Fibroblast of upper back skin (primary cell): ENCODE measurements at places on chromosomes 3 and 15.

DNA sequence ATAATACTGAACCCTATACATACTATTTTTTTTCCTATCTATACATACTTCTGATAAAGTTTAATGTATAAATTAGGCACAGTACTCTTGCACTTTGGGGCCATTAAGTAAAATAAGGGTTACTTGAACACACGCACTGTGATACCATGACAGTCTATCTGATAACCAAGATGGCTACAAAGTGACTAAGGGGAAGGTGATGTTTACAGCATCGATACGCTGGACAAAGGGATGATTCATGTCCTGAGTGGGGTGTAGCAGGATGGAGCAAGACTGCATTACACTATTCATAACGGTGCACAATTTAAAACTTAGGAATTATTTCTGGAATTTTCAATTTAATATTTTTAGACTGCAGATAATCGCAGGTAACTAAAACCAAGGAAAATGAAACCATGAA lies 30.0 kb upstream of the SLC2A2 start:
- DNase-seq = peak; percentile 17

DNA sequence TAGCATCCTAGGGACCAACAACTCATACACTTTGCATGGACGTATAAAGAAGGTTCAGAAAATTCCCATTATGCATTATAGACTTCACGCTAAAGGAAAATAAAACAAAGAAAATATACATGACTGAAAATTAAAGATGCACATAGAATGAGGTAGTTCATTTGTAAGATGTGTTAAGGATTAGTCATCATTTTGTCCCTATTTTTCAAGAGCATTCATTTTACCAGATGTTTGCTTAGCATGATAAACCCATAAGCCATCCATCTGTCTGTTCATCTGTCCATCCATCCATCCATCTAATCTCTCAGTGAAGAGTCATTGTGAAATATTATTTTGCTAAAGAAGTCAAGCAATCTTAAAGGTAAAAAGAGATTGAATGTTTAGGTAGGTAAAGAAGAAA lies 80.3 kb downstream of the TFG start:
- DNase-seq = peak; percentile 41

DNA sequence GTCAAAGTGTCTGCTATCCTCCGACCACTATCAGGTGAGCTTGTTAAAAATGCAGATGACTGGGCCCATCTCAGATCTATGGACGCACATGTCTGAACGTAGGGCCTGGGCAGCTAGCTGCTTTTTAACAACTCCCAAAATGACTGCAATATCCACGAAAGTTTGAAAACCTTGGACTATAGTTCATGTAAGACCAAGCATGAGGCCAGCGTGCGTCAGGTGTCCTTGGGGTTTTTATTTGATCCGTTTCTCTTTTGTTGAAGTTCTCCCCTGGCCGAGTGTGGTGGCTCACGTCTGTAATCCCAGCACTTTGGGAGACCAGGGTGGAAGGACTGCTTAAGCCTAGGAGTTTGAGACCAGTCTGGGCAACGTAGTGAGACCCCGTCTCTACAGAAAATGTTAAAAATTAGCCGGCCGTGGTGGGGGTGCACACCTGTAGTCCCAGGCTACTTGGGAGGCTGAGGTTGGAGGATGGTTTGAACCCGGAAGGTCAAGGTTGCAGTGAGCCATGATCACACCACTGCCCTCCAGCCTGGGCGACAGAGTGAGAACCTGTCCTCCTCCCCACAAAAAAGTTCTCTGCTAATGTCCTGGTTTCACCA lies 9.5 kb downstream of the SLC51A start:
- DNase-seq = no peak

GRCh38 chr3:188220988-188221818 lies 67.2 kb downstream of the LPP start:
- no peak for DNase-seq

- DNase-seq = no peak
These were observed 46.2 kb upstream of the PRTG start for GRCh38 chr15:55789066-55789660.

DNA sequence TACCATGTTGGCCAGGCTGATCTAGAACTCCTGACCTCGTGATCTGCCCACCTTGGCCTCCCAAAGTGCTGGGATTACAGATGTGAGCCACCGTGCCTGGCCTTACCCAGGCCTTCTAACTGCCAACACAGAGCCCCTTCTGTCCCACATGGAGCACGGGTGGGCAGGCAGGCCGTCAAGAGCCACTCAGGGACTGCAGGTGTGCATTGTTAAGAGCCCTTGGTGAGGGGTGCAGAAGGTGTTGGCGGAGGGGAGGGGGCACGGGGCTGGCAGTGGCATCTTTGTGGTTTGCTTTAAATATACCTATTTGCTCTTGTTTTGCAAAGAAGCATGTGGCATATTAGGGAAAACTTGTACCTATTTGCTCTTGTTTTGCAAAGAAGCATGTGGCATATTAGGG lies 37.3 kb downstream of the SMAD6 start:
- no peak for DNase-seq

GRCh38 chr15:36415643-36416042 lies 163.8 kb upstream of the CDIN1 start:
- peak; percentile 52 for DNase-seq

- no peak for DNase-seq
These were observed 331.5 kb downstream of the PTPRG start for GRCh38 chr3:61892891-61893290.

- DNase-seq = peak; percentile 46
These were observed 60.3 kb upstream of the CFAP161 start for GRCh38 chr15:81073801-81074200.

DNA sequence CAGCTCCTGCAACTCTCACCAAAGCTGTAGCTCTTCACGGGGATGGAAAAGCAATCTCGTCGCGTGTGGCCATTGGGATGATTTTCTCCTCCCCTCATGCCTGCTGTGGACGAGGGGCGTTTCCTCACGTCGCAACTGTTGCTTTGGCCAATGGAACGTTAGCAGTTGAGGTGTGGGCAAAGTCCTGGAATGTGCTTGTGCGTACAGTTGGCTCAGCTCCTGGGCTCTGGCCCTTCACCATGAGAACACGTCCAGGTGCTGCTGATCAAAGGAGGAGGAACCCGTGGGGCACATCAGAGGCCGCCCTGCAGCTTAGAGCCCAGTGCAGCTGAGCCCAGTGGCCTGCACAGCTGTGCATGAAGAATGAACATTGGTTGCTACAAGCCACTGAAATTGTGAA lies 186.1 kb downstream of the TJP1 start:
- DNase-seq = no peak

GRCh38 chr3:127857333-127857732 lies 35.0 kb upstream of the MGLL start:
- peak; percentile 10 for DNase-seq

DNA sequence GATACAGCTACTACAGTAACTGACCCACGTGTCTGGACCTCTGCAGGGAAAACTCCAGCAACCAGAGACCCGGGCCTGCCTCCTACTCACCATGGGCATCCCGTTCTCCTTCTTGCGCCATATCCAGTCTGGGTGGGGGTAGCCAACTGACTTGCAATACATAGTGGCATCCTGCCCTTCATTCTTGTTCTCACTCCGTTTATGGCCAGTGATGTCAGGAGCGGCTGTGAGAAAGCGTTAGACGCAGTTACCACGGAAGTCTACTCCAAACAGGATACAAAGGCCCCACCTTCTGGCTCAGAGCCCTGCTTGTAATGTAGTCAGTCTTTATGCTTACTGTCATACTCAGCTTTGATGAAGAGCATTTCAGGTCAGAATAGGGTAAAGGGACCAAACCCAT lies 59.6 kb downstream of the NPTN start:
- DNase-seq = peak; percentile 77

- DNase-seq = peak; percentile 18
These were observed 52.4 kb downstream of the CDC25A start for GRCh38 chr3:48135552-48136495.

DNA sequence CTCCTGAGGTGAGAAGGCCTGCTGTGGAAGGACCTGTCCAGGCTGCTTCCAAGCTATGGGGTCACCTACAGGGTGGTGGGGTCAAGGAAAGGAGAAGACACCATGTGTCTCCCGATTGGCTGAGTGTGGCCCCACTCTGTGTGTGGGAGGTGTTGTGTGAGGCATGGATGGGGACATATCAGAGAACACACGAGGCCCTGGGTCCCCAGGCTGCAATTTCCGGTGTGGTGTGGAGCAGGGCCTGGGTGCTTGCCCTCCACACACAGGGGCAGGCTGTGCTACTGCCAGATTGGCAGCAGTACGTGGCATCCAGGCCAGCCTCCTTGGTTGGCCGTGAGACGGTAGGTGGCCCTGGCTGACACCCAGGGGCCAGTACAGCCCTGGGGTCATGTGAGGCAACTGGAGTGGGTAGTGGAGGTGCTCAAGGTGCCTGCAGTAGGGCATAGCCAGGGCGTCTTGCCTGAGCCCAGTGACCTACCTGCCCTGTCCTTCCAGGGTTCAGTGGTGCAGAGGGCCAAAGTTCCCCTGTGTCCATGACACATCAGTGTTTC lies 233.8 kb downstream of the SNRPN start:
- no peak for DNase-seq

- peak; percentile 65 for DNase-seq
These were observed 30.7 kb downstream of the C3orf38 start for GRCh38 chr3:88180398-88180999.

- no peak for DNase-seq
These were observed 71.8 kb downstream of the SYN2 start for GRCh38 chr3:12076031-12076430.

- DNase-seq = no peak
These were observed 93.9 kb downstream of the WNT7A start for GRCh38 chr3:13785853-13786436.

DNA sequence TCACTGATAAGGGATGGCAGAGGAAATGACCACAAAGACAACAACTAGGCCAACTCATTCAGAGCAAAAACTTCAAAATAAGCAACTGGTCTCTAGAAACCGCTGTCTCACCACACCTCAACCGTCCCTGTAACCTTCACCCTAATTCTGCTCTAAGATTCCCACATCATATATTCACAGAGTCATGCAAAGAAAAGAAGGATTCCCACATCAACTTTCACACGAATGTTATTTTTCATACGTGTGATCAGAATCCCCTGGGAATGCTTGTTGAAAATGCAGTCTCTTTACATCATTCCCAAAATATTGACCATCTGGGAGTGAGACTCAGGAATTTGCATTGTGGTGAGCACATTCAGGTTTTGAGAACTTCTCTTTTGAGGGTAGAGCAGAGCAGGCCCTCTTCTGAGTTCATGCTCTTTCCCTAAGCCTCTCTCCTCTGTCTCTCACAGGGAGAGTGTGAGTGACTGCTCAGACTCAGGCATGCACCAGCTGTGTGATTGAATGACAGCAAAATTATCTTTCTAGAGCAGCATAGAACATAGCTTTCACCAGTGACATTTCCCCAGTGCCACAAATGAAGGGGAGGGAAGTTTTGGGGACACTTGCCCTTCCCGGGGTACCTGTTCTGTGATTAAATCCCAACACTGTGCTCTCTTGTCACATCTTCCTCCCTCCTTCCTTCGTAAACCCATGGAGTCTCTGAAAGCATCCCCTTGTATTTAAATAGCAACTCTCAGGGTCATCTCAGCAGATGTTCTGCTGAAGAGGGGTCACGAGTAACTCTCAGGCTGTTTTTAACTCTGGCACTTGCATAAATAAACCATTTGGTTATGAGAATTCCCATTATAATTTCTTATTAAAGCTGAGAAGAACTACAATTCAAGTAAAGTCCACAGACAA lies 170.9 kb downstream of the PLCL2 start:
- DNase-seq = peak; percentile 91

GRCh38 chr3:128605091-128606046 lies 45.2 kb downstream of the RPN1 start:
- no peak for DNase-seq

DNA sequence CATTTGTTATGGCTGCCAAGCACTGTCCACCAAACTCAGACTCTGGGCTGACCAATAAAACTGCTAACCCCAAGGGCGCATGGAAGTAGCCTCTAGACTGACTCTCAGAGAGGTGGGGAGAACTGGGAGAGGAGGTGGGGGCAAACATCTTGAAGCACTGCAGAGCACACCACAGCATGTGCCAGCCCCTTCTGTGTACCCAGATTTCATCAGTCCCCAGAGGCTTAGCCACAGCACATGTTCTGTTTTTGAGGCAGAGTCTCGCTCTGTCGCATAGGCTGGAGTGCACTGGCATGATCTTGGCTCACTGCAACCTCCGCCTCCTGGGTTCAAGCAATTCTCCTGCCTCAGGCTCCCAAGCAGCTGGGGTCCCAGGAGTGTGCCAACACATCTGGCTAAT lies 119.5 kb upstream of the SPATA12 start:
- no peak for DNase-seq

DNA sequence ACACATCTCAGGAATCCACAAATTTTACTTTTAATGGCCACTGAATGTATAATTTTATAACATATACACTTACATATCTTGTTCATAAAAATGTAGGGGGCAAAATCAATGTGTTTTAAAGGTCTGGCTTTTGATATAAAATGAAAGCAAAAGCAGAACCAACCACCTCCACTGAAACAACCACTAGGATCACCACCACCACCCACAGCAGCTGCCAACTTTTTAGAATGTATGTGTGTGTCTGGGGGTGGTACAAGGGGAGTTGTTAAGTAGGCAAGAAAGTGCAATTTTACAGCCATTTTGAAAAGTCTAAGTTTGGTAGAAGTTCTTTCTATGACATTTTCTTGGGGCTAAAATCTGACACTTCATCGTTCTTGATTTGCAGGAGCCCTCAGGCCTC lies 44.0 kb downstream of the OTOL1 start:
- DNase-seq = no peak

- DNase-seq = no peak
These were observed 26.6 kb downstream of the CGGBP1 start for GRCh38 chr3:88032245-88032644.
